ENCODE measurements at places on chromosomes 3 and 15.
A peak's percentile ranks its signal among the peaks of the same experiment; 100 is the strongest.

DNA sequence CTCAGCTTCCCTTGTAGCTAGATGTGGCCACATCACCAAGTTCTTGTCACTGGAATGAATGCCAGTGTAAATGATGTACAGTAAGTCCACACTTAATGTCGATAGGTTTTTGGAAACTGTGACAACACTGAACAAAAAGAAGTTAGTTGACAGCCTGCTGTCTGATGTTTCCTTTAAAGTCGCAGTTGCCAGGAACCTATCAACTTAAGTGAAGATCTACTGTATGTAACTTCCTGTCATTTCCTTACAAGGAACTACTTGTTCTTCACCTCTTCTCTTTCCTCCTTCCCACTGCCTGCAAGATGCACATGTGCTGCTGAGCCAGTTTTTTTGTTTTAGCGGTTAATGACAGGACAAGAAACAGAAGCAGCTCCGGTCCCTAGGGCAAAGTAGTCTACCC lies 44.6 kb downstream of the HDGFL3 start:
- no peak for DNase-seq

DNA sequence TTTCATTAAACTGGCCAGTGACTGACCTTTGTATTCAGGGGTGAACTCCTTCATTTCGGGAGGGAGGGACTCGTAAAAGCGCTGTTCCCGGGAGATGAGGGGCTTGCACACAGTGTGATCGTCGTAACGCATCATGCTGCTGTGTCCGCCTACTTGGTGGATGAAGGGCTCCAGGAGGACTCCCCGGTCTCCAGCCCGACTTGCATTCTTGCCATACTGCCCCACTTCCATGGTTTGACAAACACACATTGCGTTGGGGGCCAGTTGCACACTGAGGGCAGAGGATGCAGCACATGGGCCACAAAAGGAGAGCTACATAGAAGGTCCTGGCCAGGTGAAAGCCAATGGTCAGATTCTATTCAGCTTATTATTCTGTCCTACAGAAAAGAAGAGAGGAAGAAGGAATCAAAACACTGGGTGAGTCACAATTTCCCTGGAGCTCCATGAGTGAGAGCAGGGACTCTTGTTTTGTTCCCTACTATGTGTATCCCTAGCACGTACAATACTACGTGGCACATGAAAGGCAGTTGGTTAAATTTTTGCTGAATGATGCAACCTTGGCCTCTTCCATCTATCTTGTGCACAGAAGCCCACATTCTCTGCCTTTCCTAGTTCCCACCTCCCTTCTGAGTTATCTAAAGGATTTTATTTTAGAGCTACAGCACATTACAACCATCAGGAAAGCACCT lies 24.2 kb upstream of the GMPPB start:
- DNase-seq = no peak

DNA sequence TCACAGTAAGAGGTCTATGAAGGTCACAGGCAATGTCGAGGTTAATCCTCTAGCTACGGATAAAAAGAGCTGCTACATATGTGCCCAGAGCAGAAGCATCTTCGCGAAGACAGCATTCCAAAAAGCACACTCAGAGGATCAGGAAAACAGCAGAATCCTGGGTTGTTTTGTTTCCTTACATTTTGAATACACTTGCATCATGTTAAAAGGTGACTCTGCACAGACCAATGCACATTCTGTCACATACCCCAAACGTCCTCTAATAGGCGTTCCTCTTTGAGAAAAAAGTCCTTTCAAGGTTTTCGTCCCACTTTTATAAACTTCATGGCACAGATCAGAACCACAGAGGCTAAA lies 52.7 kb downstream of the VGLL4 start:
- DNase-seq = no peak

- no peak for DNase-seq
Observed at GRCh38 chr3:37964716-37965115, 25.9 kb upstream of the VILL start.

- no peak for DNase-seq
Observed at GRCh38 chr3:86744051-86744450, 246.9 kb downstream of the VGLL3 start.

DNA sequence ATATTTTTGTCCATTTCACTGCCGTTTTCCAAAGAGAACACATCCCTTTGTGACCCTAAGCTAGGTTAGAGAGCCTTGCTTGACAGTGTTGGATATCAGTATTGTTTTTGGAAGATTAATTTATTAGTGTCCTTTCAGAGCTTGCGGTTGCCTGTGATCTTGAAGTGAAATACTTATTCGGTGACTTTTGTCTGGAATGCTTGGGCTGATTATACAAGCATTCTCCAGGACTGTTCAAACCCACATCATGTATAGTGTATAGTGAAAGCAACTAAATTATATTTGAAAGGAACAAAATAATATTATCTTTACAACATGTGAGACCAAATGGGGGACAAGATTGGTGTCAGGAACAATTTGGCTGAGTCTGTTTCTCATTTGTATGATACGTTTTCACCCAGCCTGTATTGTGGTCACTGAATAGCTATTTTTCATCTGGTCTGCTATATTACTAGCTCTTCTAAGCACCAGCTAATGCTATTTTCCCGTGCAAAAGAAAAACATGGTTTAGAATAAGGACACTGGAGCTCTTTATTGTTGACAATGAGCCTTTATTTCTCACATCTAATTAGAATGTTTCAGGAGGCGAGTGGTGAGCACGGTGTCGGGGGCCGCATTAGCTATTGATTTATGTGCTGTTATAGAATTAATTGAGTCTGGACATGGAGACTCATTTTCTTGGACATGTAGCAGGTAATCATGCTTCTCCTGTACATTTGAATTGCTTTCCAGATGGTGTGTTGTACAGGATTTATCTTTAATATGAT lies 158.1 kb downstream of the APBA2 start:
- no peak for DNase-seq

GRCh38 chr3:50264383-50264963 lies 4.5 kb upstream of the SEMA3B start:
- DNase-seq = peak; percentile 74

DNA sequence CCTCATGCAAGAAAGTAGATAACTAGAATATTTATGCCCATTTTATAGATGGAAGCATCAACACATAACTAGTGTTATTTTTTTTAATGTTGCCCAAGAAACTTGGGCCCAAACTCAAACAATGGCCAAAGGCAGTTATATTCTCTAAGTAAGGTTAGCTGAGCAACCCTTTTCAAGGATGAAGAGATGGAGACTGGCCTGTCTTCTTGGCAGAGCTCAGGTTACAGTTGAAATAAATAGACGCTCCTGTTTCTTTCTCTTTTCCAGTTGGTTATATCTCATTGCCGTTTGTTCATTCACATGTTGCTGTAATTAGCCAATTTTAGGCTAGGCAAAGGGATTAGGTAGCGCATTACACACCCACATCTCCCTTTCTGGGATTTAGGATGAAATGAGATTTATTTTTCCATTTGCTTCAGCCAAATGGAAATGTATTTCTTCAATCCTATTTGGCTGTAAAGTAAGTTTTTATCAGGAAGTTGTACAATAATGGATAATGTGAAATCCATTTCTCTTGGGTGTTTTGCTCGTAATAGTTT lies 93.2 kb downstream of the CMSS1 start:
- DNase-seq = no peak

GRCh38 chr3:48572517-48572916 lies 8.9 kb upstream of the UCN2 start:
- DNase-seq = no peak

GRCh38 chr3:111769992-111770352 lies 89.1 kb upstream of the PHLDB2 start:
- no peak for DNase-seq

DNA sequence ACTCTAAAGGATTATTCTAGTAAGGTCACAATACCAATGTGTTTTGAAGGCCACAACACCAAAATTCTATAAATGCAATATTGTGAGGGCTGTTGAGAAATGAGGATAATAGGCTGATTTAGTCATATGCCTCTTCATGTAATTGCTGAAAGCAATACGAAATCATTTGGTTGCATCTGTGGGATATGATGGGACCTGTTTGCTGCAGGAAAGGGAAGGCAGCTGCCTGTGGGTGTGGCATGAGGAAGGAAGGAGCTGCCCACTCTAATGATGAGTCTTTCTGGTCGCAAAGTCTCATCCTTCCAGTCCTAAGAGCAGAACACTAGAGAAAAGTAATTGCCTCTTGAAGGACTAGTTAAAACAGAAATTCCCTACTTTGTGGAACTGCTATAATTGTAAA lies 245.3 kb upstream of the ZPLD1 start:
- no peak for DNase-seq

GRCh38 chr3:177439694-177440269 lies 242.5 kb upstream of the TBL1XR1 start:
- DNase-seq = no peak

GRCh38 chr15:70857562-70858285 lies 3.8 kb upstream of the LARP6 start:
- no peak for DNase-seq

GRCh38 chr3:182908471-182908870 lies 71.9 kb downstream of the DCUN1D1 start:
- DNase-seq = no peak

GRCh38 chr3:34102288-34102687 lies 303.9 kb downstream of the PDCD6IP start:
- no peak for DNase-seq

- DNase-seq = no peak
Observed at GRCh38 chr3:13896473-13897154, 16.7 kb upstream of the WNT7A start.

DNA sequence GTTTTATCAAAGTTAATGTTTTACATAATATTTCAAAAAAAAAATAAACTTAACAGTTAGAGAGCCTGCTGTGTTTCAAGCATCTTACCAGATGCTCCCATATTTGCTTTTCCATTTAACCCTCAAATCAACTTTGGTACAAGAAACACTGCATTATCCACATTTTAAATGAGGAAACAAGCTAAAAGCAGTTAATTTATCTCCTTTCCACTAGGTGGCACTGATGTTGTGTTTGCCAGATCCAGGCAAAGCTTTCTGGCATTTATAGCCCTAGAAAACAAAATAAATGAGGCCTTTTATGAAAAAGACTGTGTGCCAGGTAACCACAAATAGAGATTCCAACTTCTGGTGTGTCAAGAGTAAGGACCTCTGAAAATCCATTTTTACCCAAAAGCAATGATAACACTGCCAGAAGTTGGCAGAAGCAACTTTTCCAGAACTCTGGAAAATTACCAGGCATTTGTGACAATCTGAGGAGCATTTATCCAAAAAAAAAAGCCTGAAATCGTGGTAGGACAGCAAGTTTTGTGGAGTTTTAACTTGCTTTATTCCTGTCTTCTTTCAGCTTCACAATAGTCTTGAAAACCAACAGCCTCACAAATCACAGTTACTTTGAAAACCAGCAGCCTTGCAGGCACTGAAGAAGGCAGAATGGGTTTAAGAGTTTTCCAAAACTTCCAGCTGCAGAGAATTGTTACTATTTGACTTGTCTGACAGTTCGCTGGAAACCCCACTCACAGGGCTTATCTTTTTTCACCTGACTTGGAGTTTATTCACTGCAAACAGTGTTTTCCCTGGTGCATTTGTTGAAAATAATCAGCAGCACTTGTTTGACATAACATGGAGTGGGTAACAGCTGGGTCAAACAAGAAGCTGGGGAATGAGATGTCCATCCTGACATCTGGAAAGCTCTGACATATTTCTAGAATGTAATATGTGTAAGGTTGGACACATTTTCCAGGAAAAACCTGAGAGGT lies 9.2 kb downstream of the FAM162A start:
- no peak for DNase-seq

DNA sequence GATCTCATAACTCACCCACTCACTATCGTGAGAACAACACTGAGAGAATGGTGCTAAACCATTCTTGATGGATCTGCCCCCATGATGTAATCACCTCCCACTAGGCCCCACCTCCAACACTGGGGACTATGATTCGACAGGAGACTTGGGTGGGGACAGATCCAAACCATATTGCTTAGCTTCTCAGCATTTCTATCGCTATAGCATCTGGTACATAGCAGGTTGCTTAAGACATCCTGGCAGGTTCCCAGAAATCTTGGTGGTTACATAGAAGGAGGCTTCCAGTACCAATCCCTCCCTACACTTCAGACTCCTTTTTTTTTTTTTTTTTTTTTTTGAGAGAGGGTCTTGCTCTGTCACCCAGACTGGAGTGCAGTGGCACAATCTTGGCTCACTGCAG lies 487.8 kb downstream of the EDEM1 start:
- no peak for DNase-seq

DNA sequence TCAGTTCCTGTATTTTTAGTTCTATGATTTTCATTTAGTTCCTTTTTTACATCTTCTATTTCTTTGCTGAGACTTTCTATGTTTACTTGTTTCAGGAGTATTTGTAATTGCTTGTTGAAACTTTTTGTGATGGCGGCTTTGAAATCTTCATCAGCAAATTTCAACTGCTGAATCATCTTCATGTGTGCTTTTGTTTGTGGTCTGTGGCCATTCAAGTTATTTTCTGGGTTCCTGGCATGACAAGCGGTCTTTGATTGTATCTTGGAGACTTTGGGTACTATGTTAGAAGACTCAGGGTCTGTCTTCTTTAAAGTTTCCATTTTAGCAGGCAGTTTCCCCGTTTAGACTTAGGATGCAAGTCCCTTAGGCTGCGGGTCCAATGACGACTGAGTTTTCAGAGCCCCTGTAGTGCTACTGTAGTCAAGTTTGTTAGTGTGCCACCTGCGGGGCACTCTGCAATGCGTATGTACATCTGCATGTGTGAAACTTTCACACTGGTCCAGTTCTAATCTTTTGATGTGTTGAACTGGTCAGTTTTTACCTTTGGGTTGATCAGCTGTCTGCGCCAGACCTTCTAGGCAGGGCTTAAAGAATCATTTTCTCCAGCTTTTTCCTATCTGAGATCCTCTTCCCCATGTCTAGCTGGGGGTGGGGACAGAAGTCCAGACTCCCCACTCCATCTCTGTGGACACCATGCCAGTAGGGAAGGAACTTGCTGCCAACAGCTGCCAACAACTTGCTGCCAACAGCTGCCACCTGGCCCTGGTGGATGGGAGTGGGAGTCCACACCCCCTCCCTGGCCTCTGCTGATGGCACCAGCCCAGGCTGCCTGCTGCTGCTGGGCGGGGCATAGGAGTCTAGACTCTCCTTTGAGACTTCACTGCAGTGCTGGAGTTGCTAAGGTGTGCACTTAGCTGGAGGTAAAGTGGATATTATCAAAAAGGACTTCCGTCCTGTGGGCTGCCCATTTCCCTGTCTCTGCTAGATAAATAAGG lies 190.9 kb downstream of the TJP1 start:
- no peak for DNase-seq

DNA sequence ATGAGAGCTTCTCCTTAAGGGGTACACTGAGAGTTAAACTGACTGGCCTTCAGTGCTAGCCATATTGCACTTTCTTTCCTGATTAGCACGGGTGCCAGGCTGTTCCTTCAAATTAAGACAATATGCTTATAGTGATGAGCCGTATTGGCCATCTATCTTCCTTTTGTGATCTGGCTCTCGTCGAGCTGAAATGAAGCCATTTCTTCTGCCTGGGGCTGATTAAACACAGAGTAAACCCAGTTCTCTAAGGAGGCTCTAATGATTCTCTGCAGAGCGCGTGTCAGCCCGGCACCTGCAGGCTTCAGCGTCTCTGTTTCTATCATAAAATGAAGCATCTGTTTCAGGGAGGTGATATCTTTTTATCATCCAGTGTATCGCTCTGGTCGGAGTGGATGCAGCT lies 107.5 kb upstream of the NR2F2 start:
- no peak for DNase-seq
